Smooth muscle cell of the brain vasculature (primary cell): ENCODE measurements at places on chromosomes 12 and 14.

- no peak for DNase-seq
These were observed 105.4 kb downstream of the GPHN start for GRCh38 chr14:66613344-66613743.

GRCh38 chr12:131051155-131051473 is 97.4 kb downstream of the ADGRD1 start:
- no peak for DNase-seq

- no peak for DNase-seq
These were observed 167.2 kb upstream of the CNTN1 start for GRCh38 chr12:40525054-40525453.

DNA sequence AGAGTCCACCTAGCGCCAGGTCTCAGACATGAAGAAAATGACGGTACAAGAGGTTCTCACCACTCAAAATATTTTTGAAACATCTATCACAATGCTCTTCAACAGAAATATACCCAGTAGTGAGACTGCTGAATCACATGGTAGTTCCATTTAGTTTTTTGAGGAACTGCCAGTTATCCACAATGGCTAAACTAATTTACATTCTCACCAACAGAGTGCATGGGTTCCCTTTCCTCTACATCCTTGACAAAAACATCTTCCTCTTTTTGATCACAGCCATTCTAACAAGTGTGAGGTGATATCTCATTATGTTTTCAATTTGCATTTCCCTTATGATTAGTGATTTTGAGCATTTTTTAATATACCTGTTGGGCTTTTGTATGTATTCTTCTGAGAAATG is 5.7 kb upstream of the GPR65 start:
- DNase-seq: no peak

DNA sequence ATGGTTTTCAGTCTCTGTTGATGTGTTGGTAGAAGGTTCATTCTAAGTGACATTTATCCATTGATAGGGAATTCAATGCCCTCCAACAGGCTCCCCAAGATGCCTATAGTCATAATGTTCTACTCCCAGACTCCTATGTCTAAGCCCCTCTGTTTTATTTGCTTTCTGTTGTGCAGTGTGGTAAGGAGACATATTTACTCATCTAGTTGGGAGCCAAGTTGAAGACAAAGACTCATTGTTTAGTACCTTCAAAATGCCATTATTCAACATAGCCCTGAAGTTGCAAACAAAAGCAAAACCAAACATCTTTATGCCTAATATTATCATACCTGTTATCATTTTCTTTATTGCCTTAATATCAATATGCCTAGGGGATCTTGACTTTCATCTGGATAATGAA is 302.1 kb downstream of the RMST start:
- no peak for DNase-seq

DNA sequence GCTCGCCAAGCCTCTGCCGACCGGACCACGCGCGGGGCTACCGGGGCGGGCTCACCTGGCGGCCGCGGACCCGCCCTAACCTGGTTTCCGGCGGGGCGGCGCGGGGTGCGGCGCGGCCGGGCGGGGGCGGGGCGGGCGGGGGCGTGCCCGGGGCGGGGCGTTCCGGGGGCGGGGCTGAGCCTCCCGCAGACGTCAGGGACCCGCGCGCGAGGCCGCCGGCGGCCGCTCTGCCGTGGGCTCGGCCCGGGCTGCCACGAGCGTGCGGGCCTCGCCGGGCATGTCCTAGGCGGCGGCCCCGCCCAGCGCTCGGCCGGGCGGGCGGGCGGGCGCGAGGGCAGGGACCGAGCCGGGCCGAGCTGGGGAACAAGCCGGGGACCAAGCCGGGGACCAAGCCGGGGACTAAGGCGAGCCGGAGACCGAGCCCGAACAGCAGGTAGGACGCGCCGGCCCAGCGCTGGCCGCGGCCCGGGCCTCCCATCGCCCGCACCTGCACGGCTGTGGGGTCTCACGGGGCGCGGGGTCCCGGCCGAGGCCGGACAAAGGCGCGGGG is at the start of gene CEP170B:
TSS of gene CEP170B (plus strand) at position 188 of the 550 bp plus-strand sequence. CDS start 3,183 bp downstream, outside the sequence.
- no peak for DNase-seq

GRCh38 chr12:53852992-53853391 is 85.6 kb upstream of the HOXC13 start:
- no peak for DNase-seq

DNA sequence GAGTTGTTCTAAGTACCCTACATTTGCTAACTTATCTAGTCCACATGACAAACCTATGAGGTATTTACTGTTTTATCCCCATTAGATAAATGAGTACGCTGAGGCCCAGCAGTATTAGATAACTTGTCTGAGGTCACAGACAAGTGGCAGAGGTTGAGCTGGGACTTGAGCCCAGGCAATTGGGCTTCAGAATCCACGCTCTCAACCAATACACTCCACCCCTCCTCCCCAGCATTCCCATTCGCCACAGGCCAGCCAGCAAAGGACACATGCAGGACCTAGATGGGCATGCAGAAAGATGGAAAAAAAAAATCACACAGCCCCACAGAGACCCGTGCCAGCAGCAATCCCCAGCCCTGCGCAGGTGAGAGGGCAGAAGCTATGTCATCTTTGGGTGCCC is 12.4 kb downstream of the HDAC7 start:
- no peak for DNase-seq

DNA sequence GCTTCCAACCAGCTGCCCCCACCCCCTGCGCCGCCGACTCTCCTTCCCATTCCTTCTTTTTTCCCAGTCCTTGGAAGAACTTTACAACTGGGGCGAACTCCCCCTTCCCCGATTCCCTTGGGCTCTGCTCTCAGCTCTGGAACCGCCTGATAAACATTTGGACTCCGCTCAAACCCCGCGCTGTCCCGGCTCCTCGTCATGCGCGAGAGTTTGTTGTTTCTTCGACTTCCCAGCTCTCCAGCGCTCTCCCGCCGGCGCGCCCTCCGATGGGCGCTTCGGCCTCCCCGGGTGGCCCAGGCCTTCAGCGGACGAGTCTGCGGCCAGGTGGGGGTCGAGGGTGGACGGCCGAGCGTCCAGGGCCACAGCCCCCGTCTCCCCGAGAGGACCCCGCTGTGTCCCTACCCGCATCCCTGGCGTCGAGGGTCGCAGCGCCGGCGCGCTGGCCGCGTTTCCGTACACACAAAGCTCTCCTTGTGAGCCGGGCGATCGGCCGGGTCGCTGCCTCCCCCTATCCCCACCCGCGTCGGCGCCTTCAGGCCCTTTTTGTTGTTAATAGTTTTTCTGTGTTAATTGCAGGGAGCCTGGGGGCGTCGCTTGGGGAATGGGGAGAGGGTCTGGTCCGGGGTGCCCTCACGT is 847 bp downstream of the MMP14 start:
- DNase-seq: no peak

GRCh38 chr14:77309131-77309530 is 11.6 kb downstream of the POMT2 start:
- no peak for DNase-seq

DNA sequence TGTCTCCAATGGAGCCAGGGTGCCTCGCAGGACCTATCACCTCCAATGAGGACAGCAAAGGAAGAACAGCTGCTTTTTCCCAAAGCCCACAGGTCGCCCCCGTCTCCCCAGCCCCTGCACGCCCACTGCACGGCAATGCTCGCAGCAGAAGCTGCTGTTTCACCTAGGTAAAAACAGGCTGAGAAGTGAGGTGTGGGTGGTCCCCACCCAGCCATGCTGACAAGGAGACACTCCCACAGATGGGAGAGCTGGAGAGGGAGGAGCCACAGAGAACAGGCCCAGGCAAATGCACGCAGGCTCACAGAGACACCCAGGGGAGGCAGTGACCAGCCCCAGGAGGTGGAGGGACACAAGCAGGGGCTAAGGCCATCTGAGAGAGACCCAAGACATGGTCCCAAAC is 10.4 kb downstream of the CFAP73 start:
- DNase-seq: no peak

DNA sequence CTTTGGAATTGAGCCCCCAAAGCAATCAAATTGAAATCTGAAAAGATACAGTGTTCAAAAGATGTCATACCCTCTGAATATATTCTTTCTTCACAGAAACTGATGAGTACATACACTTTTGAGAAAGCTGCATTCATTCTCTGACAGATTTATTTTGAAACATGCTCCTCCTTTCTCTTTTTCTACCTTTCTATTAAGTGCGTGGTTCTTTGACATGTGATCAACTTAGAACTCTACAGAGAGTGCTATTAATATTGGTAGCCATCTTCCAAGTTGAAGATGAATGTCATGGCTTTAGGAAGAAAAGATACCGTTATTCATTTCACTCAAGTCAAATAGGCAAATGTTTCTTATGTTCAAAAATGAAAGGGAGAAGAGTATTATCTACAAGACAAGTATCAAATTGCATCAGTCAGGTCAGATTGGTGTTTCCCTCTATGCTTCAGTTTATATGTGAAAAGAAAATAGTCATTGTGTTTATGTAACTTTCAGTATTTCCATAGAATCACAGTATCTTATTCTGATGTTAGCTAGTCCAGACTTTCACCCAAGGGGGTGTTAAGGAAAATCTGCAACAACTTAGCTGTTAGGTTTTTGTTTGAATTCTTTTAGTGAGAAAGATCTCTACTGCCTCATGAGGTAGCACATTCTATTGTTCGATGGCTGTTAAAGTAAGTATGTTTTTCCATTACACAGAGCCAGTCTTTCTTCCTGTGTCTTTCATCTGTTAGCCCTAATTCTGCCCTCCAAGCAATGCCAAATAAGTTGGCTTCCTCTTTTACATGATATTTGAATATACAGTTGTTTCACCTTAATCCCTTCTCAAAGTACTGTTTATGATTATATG is 55.4 kb upstream of the GARIN2 start:
- DNase-seq: no peak

DNA sequence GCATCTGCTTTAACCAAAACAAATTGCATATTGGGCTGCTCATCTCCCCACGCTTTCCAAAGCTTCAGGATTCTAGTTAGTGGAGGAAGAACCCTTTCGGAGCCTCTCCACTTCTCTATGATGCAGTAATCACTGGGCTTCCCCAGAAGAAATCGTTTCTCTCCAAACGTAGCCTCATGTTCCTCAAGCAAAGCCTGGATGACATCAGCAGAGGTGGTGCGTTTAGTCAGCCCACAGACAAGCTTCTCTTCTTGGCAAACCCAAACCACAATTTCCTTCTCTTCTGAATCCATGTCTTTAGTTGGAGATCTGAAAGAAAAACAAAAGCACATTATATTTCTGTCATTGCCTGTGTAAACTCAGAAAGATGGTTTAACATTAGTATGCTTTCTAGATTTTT is 30.6 kb downstream of the RASSF9 start:
- DNase-seq: no peak

DNA sequence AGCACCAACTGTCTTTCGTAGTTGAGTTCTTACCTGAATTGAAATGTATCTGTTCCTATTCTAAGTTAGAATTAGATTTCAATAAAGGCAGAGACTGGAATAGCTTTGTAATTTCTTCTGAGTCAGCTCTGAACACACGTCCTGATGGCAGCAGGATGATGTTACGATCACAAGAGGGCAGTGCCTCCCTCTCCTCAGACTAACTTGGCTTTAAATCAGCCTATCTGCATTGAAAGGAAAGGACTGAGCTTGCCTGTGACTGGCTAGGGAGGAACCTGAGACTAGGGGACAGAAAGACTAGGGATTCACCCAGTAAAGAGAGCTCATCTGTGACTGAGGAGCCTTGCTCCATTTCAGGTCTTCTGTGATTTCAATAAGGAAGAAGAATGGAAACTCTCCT is 323.7 kb upstream of the OR4E1 start:
- DNase-seq: no peak

DNA sequence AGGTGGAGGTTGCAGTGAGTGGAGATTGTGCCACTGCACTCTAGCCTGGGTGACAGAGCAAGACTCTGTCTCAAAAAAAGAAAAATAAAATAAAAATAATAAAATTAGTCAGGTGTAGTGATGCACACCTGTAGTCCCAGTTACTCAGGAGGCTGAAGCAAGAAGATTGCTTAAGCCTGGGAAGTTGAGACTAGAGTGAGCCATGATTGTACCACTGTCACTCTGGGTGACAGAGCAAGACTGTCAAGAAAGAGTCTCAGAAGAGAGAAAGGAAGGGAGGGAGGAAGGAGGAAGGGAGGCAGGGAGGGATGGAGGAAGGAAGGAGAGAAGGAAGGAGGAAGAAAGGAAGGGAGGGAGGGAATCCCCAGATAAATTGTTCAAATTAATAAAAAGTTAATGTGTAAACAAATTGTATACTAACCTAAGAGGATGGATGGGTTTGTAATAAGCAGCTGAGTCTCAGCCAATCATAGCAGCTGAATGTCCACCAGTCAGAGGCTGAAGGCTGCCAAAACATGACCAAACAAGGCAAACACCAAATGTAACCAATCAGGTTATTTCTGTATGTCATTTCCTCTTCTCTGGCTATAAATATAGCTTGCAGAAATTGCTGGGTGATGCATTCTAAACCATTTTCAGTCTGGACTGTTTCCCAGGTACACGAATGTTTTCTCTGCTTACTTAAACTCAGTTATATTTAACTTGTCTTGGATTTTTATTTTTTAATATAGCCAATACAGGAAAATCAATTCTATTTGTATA is 6.1 kb upstream of the CDCA4 start:
- DNase-seq: no peak

DNA sequence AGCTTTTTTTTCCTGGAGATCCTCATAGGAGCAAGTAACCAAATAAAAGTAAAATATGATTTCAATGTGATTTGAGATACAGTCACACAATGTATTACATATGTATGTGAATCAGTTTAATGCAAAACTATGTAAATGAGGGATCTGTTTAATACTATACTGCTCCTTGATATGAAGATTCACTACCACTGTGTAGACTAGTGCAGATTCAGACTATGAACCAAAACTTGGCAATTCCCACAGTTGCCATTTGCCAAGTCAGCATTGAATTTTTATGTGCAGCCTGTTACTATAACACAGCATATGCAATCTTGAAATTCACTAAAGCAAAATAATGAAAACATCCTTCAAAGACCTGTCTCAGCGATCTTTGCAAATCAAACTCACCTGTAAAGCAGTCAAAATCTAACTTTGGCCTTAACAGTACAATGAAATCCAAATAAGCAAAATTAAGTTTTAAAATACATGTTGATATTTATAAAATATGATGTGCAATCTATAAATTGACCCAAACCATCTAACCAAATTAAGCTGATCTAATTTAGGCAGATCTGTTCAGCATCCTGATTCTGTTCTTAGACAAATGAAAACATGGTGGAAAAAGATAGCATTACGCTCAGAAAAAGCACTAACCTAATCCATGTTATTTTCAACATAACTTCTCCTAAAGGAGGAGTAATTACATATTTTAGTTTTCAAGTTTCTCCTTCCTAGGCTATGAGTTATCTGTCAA is 25.5 kb upstream of the LMNTD1 start:
- no peak for DNase-seq

DNA sequence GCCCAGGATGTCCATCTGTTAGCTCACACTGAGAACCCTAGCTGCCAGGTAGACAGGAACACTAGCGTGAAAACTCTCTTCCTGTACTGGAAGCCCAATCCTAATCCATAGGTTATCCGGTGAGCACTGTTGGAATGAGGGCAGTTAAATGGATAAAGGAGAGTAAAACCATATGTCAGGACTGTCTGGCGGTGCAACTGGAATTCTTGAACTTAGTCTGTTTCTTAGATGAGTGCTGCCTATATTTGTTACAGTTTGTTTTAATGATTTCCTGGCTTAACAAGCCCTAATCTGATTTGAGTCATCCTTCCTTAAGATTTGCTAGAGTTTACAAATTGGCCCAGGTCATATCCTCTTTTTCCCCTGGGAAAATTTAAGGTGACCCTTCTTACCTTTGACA is 104.7 kb downstream of the ANO4 start:
- DNase-seq: no peak
